ENCODE measurements at places on chromosomes 5 and 9. TPM values are rescaled to one million over a fixed set of nuclear protein-coding genes. Genes with fewer than 3 reads are reported as not detected.

DNA sequence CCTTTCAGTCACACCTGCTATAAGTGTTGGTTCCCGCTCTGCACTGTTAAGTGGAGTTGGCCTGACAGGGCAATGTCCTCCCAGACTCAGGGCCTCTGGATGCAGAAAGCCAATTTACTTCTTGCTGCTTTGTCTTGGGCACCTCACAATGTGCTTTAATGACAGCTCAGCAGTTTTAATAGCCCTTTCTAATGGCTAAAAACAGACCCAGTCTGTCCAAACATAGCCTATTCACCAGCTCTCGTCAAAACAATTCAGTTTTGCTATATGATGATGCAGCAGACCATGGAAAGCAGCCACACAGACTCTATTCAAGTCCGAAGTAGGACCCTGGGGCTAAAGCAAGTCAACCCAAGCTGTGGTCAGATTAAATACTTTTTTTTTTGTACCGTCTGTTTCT, 529.1 kb upstream of the SEMA6A start:
- DNase-seq, result no peak

DNA sequence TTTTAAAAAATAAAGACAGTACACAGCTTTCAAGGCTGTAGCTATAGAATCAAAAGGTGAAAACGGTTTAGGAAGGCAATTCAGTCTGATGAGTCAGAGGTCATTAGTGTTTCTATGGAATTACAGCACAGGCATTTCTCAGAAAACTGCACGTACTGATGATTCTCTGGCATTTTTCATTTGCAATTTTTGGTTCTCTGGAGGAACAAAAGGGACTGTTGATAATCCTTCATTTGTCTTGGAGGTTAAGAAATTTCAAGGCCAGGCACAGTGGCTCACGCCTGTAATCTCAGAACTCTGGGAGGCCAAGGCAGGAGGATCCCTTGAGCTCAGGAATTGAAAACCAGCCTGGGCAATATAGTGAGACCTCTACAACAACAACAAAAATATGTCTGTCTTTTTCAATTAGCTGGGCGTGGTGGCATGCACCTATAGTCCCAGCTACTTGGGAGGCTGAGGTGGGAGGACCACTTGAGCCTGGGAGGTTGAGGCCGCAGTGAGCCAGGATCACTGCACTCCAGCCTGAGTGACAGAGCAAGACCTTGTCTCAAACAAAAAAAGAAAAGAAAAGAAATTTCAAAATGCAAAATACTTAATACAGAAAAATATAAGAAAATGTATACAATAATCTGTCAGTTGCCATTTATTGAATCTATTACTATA, 27.3 kb downstream of the NR6A1 start:
- no peak for DNase-seq

- no peak for DNase-seq
Measured at GRCh38 chr9:79962836-79963235, 391.1 kb downstream of the TLE4 start.

DNA sequence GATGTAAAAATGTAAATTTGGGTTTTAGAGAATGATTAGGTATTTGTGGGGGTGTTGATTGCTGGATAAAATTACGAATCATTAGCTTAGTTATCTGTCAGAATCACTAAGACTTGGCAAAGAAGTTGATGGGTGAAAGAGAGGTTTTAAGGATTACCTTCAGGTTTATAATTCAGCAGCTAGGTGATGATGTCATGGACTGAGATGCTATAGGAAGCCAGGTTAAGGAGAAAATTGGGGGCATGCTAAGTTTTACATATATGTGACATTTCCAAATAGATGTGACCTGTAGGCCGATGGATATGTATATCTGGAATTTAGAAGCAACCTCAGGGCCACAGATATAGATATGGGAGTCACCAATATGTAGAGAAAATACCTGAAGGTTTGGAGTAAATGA, 228.0 kb downstream of the FER start:
- DNase-seq, result no peak

GRCh38 chr5:141681695-141682641, at the start of gene ARAP3:
Gene ARAP3 (minus strand): TSS chr5:141682230. CDS start chr5:141680486, 1,744 bp downstream.
- DNase-seq, result peak; percentile 94

DNA sequence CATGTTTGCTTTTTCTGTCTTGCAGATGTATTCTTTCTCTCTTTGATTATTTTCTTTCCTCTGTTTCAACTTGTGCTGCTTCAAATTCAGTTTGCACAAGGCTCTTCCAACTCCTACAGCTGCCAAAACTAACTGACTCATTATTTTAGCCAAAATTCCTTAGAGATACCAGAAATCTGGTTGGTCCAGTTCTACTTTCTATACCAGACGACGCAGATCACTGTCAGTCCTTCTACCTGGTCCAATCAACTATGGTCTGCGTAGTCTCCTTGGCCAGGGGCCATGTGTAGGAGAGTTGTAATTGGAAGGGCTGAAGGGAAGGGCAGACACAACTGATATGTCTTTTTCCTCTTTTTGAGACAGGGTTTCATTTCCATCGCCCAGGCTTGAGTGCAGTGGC, 51.9 kb upstream of the JAK2 start:
- no peak for DNase-seq

- no peak for DNase-seq
Measured at GRCh38 chr5:74421377-74421776, 219.2 kb downstream of the ENC1 start.

DNA sequence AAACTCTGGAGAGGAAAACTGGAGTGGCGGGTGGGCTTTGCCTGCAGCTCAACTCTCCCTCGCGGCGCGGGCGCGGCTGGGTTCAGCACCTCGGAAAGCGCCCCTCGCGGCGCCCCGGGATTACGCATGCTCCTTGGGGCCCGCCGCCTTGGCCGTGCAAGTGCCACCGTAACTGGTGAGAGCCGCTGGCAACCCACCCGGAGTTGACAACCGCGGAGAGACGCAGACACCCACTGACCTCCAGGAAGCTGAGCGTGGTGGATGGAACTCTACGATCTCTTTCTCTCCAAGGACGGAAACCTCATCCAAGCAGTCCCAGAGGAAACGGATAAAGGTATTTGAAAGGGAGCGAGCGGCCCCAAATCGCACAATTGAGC, 194 bp upstream of the RXFP3 start:
- DNase-seq, result peak; percentile 55

GRCh38 chr5:128355961-128356360, 182.1 kb downstream of the FBN2 start:
- no peak for DNase-seq

- no peak for DNase-seq
Measured at GRCh38 chr5:75524071-75524470, 12.4 kb downstream of the POLK start.

GRCh38 chr5:66454186-66455078, 141.8 kb upstream of the MAST4 start:
- no peak for DNase-seq

DNA sequence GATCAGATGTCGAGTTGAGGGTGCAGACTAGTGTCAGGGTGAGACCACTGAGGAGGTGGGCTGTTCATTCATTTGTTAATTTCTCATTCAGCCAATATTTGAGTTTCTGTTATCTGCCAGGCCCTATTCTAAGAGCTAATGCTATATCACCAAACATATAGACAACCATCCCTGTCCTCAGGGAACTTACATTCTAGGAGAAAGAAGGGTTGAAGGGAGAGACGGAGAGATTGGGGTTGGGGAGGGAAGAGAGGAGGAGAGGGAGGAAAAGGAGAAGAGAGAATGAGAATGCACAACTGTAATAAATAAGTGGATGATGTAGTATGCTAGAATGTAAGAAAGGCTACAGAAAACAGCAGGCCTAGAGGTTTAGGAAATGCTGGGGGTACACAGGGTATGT, 129.9 kb upstream of the PITX1 start:
- DNase-seq, result no peak

DNA sequence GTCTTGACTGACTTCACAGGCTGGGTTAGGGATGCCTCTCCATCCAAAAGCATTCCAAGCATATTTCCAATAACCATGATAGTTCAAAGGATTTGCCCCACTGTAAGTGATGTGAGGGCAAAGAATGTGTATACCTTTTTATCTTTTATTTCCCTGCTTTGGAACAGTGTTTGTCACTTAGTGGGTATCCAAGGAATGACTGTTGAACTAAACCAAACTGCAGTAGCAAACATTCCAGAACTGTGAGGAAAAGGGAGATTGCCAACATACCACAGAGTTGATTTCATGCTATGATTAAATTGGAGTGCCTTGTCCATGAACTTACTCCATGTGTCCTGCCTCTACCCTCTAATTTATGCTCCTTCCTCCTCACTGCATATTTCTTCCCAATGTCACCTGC, 400.0 kb downstream of the KIAA0825 start:
- DNase-seq, result no peak

- peak; percentile 90 for DNase-seq
Measured at GRCh38 chr9:133112663-133113026, 8.4 kb downstream of the RALGDS start.

GRCh38 chr9:36037549-36038122, 923 bp downstream of the RECK start:
- no peak for DNase-seq

GRCh38 chr5:122384739-122385235, 72.8 kb downstream of the SNCAIP start:
- DNase-seq, result no peak

- DNase-seq, result no peak
Measured at GRCh38 chr9:96450613-96451528, 902 bp downstream of the HABP4 start.

GRCh38 chr9:116726602-116727001, 39.5 kb downstream of the TRIM32 start:
- DNase-seq, result no peak

Gene DDX4
- not detected for total RNA-seq

Gene ADAMTSL1
- total RNA-seq, result 3.7 TPM

Gene ABHD17B
- 12.8 TPM for total RNA-seq

Gene NTNG2
- total RNA-seq, result 5.0 TPM

Gene ZNG1F
- total RNA-seq, result 5.6 TPM

Gene FOXD4L3
- total RNA-seq, result 0.21 TPM

Gene LCN12
- 1.9 TPM for total RNA-seq

Gene DMGDH
- total RNA-seq, result 1.3 TPM

Gene SH3TC2
- 0.92 TPM for total RNA-seq

Gene TMC1
- total RNA-seq, result not detected

Gene LRRTM2
- total RNA-seq, result 0.30 TPM

Gene AMBP
- 1.0 TPM for total RNA-seq
